Stimulated activated CD8-positive, alpha-beta memory T cell treated with anti-CD3 and anti-CD28 coated beads, Interleukin-12 subunit alpha, Interleukin-12 subunit beta, amount 100 ng/mL, for 4 hours (primary cell): ENCODE measurements at places on chromosomes 12 and 14.

DNA sequence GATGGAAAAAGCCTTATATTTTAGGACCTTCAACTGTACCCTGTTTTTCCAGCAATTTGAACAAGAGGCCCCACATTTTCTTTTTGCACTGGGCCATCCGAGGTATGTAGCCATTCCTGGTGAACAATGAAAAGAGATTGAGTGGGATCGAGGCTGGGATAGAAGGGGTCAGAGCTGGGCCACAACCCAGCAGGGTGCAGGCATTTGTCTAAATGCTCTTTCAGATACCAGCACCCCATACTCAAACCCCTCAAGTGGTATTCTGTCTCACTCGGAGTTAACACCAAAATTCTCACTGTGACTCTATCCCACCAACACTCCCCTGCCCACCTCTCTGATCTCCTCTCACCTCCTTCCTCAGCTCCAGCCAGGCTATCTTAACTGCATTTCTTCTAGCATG lies 26.8 kb downstream of the DUSP6 start:
- no peak for DNase-seq

DNA sequence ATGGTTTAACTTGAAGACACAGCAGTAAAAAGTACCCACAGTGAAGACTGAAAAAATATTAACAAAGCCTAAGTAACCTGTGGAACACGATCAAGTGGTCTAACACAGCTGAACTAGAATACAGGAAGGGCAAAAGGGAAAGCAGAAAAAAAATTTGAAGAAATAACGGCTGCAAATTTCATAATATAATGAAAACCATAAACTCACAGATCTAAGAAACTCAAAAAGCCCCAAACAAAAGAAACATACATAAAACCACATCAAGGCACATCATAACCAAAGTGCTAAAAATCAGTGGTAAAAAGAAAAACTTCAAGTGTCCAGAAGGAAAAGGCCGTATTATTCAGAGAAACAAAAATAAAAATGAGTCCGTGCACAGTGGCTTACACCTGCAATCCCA lies 30.9 kb downstream of the SPPL3 start:
- DNase-seq, result no peak

GRCh38 chr12:87870061-87870460 lies 159.1 kb downstream of the C12orf50 start:
- DNase-seq, result no peak

DNA sequence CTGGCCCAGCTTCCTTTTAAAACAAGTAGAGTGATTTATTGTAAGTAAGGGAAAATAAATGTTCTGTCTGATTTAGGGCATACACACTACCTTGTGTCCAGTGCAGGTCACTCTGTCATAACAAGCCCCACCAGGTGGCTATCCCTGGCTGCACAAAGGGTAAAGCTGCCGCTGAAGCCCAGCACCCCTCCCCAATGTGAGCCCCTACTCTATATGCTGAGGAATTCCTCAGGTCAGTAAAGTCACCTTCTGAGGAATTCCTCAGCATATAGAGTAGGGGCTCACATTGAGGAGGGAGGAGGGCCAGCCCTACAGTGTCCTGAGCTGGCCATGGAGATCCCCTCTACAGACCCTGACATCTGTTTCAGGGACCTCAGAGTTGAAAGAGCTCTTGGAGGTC lies 67.2 kb downstream of the TBC1D30 start:
- DNase-seq, result no peak

DNA sequence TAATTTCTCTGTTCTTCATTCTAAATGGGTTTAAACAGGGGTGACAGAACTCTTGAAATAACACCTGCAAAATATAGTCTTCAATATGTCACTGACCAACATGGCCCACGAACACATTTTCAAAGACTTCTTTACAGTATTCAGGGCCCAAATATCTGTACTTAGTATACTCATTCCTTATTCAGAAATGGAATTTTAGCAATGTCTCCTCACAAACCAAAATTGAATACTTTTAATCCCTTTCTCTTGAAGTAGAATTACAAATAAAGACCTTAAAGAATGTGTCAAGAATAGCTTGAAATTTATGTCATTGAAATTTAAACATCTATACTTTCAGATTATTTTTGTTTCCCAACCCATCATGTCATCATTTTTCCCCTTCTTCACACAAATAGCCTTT lies 263.1 kb downstream of the LRIG3 start:
- no peak for DNase-seq

GRCh38 chr14:90866833-90867232 lies 50.6 kb upstream of the TTC7B start:
- no peak for DNase-seq

GRCh38 chr12:9706086-9706685 lies 26.7 kb downstream of the CLECL1 start:
- no peak for DNase-seq

DNA sequence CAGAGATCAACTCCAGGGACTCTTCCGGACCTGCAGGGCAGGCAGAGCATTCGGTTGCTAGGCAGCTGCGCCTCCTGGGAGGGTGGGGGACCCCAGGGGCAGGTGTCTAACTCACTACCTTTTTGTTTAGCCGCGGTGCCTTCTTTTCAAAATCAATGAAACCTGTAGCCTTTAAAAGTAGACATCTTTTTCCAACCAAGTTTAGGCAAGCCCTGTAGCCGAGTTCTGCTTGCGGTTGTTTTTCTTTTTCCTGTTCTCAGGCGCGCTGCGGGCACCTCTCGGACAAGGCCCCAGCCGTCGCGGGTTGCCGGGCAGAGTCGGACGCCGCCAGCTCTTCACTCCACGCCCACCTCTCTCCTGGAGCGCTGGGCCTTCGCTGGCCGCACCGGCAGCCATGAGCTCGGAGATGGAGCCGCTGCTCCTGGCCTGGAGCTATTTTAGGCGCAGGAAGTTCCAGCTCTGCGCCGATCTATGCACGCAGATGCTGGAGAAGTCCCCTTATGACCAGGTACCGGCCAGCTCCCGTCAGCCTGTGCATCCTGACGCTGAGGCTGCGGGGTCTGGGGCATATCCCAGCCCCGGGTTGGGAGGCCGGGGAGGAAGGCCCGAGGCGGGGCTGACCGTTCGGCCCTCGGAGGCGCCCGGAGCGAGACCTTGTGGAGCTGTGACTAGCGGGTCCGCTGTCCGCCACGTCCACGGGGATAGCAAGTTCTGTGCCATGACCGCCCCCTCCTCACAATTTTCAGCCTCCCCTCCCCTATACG lies at the start of gene TTC8:
TSS of gene TTC8 (plus strand) at position 338 of the 764 bp plus-strand sequence. CDS start at position 395, 57 bp downstream.
- DNase-seq, result peak; percentile 66

DNA sequence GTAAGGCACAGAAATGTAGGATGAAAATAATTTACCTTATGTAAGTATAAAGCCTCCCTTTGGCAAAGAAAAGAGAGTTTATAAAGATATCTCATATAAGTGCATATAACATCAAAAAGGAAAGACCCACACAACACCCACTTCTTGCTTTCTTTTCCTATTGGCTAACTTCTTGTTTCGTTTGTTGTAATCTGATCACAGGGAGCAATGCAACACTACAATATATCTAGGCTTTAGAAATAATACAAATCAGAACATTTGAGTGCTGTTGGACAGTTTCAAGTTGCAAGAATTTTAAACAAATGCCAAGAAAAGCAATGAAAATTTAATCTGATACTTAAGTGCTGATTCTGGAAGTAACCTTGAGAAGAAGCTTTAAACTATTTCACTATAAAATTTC lies 1.3 kb downstream of the FGD6 start:
- DNase-seq, result no peak

DNA sequence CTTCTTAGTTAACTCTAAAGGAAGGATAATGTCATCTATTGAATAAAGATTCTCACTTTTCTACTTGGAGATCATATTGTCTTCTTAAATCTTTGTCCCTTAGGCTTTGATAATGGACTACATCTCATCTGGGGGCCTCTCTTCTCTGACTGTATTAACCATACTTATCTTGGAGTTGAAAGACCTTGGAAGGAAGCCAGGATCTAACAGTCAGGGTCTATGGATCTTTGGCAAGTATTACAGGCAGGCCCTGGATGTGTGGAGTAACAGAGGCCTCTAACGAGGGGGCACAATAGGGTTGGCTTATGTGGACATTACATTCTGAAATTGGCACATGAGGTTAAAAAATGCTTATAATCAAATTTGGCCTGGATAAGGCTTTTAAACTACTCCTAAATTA lies 513.8 kb downstream of the NRXN3 start:
- no peak for DNase-seq

DNA sequence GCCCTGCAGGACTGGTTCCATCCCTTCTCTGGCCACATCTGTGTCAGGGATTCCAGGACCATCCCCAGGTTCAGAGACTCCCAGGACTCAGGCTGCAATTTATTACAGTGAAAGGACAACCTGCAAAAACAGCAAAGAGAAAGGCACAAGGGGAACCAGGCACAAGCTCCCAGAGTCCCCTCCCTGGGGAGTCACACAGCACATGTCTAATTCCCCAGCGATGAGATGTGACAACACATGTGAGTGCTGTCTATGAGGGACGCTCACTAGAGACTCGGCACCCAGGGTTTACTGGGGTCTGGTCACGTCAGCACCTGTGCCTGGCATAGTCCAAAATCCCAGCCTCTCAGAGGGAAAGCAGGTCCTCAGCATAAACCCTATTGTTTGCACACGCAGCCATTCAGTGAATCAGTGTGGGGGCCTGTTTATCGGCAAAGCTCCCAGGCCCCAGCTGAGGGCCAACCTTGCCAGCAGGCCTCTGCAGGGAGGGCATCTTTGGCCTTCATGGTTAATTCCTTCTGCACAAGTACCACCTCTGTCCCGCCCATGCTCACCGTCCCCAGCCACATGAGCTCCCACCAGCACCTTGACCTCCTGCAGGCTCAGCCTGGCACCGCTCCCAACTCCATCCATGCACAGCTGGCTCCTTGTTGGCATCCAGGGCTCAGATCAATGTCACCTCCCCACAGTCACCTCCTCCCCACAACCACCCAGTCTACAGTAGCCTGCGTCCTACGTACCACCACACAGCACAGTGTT lies 198.9 kb upstream of the SFSWAP start:
- DNase-seq, result no peak
